ENCODE measurements at places on chromosomes 11 and 22. TPM values are rescaled to one million over a fixed set of nuclear protein-coding genes. Genes with fewer than 3 reads are reported as not detected.

Gene SELENOH
- 261 TPM for total RNA-seq

Gene PARVB
- 159 TPM for total RNA-seq

Gene KCNQ1OT1
- total RNA-seq, result 1.3 TPM

Gene CASP5
- not detected for total RNA-seq

Gene SHISAL1
- not detected for total RNA-seq

Gene SNX15
- total RNA-seq, result 24.0 TPM

Gene PLAAT5
- total RNA-seq, result not detected

Gene MFNG
- 95.5 TPM for total RNA-seq

Gene MB
- total RNA-seq, result 0.41 TPM

Gene MICALL1
- total RNA-seq, result 30.7 TPM

Gene MCHR1
- total RNA-seq, result not detected

Gene UBTFL1
- not detected for total RNA-seq

Gene DDTL
- not detected for total RNA-seq

Gene ALDH3B1
- 0.32 TPM for total RNA-seq

Gene ENTHD1
- total RNA-seq, result 0.21 TPM

Gene PPFIA1
- total RNA-seq, result 19.1 TPM

Gene GALNT18
- total RNA-seq, result 7.0 TPM

Gene PGA5
- not detected for total RNA-seq

Gene OR2D2
- total RNA-seq, result not detected

Gene FREY1
- 0.82 TPM for total RNA-seq

Gene PLEKHB1
- 2.6 TPM for total RNA-seq

Gene OR8D4
- not detected for total RNA-seq

Gene ADORA2A
- 23.6 TPM for total RNA-seq

Gene ARL14EP
- total RNA-seq, result 31.7 TPM

Gene CABP7
- total RNA-seq, result 0.05 TPM

Gene TCF20
- 52.9 TPM for total RNA-seq

Gene GAB4
- total RNA-seq, result not detected

Gene C11orf65
- total RNA-seq, result 0.21 TPM

Gene CHST1
- total RNA-seq, result not detected

Gene MUC2
- total RNA-seq, result 0.11 TPM

Gene POU2AF3
- not detected for total RNA-seq

Gene NXPE4
- total RNA-seq, result not detected

Gene INPPL1
- 116 TPM for total RNA-seq

Gene ATL3
- total RNA-seq, result 36.0 TPM

Gene C11orf21
- not detected for total RNA-seq

Gene CATSPER1
- total RNA-seq, result not detected

Gene FAM227A
- 0.33 TPM for total RNA-seq

Gene RBMXL2
- total RNA-seq, result not detected

Gene CREB3L1
- total RNA-seq, result 1.0 TPM

Gene GDPD4
- not detected for total RNA-seq

Gene PKP3
- total RNA-seq, result 0.37 TPM

Gene FAT3
- total RNA-seq, result 0.13 TPM

Gene TEX54
- total RNA-seq, result not detected

Gene ACTN3
- 0.36 TPM for total RNA-seq

Gene TESMIN
- 2.4 TPM for total RNA-seq

Gene TMEM191B
- 0.48 TPM for total RNA-seq

Gene DEUP1
- total RNA-seq, result not detected

Gene NLRP14
- total RNA-seq, result 0.05 TPM

Gene THYN1
- 45.9 TPM for total RNA-seq

Gene GRM5
- total RNA-seq, result not detected

Gene SCO2
- 6.4 TPM for total RNA-seq

Gene BARX2
- not detected for total RNA-seq

Gene MOGAT2
- total RNA-seq, result 0.44 TPM

Gene ANGPTL5
- total RNA-seq, result not detected

Gene TRPM5
- not detected for total RNA-seq

Data from GM12878 (cell line).